Progenitor cell of endocrine pancreas (in vitro differentiated cells): ENCODE measurements at places on chromosomes 7 and 10.

GRCh38 chr10:14478604-14479003 lies 147.9 kb upstream of the FRMD4A start:
- no peak for DNase-seq

GRCh38 chr7:122316467-122317388 lies 12.2 kb upstream of the FEZF1 start:
- no peak for DNase-seq

DNA sequence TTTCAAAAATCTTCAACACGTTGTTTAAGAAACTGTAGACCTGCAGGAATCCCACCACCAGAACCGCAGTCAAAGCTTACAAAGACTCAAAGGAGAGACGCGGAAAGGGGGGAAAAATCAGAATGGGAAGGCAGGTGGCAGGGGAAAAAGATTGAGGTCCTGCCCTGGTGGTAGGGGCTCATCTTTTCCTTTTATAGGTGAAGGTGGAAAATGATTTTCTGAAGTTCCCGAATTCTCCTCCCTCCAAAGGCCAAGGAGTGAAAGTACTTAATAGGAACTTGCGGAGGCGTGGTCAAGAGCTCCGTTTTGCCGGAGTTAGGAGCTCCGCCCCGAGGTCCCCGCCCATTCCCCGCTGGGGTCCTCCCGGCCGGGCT lies 724 bp downstream of the BBIP1 start:
- DNase-seq, result peak; percentile 91

GRCh38 chr7:39616138-39616537 lies 7.2 kb upstream of the RALA start:
- no peak for DNase-seq

DNA sequence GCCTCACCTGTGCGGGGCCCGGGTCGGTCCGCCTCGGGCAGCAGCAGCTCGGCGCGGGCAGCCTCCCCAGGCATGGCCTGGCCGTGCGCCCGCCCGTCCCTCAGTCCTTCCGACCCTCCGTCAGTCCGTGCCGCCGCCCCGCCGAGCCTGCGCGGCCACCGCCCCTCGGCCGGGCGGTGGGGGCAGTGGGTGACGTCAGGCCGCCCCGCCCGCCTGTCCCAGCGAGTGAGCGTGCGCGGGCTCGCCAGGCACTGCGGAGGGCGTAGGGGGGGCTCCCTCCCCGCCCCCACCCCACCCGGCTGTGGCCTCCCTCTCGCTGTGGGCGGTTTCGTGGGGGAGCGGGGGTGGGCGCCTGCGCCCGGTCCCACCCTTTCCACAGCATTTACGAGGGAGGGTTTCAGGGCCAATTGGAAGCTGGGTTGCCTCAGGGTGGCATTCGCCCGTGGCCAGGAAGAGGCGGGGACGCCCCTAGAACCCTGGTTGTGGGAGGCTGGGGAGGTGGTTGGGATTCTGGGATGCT lies at the start of gene NACAD:
TSS of gene NACAD (minus strand) at position 149 of the 520 bp plus-strand sequence. CDS start at position 74, 75 bp downstream.
- no peak for DNase-seq

DNA sequence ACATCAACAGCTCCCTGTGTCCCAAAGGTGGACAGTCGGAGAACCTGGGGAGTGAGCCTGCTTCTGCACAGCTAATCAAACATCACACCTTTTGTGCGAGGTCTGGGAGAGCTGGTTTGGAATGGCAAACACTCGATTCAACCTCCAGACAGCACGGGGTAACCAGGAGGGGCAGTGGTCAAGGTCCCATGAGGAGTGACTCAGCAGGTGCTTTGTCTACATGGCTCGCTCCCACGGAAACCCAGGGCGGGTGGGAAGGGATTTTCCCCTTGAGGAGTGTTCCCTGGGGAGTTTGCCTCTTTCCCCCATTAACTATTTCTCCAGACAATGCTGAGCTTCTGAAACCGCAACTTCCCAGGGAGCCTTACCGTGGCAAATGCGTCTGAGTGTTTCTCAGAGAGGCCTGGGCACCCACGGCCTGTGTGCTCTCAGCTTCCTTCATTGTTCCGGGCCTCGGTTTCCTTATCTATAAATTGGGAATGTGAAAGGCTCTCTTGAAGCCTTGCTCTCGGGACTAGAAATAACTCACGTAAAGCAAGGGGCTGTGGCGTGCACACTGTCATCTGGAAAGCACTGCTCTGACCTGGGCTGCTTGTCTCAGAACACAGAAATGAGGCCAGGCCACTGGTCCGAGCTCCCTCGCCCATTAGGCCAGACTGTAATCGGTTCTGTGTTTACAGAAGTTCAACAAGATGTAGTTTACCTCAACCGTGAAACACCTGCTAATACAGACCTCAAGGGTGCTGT lies 14.0 kb upstream of the GTPBP4 start:
- DNase-seq, result no peak

- no peak for DNase-seq
These were observed 125.5 kb downstream of the TRIL start for GRCh38 chr7:28832669-28833068.

DNA sequence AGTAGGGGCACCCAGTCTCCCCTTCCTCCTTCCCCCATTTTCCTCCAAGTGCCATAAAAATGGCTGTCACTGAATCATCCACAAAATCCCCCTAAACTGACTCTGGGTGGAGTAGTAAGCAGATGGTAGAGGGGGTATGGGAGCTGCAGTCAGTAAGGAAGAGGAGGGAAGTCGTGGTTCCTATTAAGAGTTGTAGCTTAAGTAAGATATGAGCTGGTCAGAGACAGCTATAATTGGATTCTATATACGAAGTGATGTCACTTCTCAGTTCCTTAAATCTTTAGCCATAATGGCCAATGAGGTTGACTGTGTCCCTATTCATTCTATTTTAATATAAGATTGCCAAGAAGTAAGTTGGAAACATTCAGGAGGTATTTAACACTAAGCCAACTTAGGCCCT lies 131.7 kb downstream of the SLC16A9 start:
- DNase-seq, result no peak

DNA sequence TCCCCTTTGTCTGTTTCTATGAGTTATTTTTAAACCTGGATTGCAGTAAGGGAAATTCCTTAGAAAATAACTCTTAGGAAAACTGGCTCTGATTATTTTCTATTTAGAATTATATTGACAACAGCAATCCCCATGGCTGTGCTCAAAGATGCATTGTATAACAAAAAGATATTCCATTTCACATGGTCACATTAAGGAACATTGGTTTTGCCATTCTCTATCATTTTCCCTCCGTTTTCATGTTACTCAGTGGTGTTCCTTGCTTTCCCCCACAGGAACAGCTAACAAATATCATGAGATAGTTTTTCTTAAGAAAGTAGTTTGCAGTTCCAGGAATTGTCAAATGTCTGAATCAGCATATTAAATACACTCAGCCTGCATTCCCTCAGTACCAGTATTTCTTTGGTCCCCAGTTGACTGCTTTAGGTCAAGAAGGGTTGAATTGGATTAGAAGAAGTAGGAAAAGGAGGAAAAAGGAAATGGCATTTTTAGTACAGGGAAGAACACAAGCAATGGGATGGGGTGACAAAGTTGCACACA lies 436.7 kb downstream of the TNS3 start:
- DNase-seq, result no peak

- no peak for DNase-seq
These were observed 191.9 kb upstream of the SORCS1 start for GRCh38 chr10:107356396-107356795.

DNA sequence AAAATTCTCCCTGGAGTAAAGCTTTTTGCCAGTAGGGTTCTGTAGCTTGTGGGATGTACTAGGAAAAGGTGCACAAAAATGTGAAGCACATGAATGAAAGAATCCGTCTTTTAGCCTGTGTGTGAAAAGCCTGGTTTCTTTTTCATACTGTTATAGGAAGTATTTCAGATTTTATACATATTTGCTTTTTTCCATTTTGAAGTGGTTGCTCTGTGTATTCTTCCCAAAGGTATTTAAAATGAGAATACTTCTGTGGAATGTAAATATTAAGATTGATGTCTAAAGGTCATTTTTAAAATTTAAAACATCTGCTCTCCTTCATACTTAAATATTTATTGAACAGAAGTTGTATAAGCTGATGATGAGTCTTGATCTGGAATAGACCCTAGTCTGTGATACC lies 96.8 kb downstream of the CDK14 start:
- no peak for DNase-seq

- no peak for DNase-seq
These were observed 104.9 kb upstream of the ZNF92 start for GRCh38 chr7:65268782-65269149.

GRCh38 chr10:45224219-45224841 lies 91.1 kb downstream of the OR13A1 start:
- DNase-seq, result no peak

GRCh38 chr7:55590517-55591281 lies 18.4 kb upstream of the VOPP1 start:
- no peak for DNase-seq

DNA sequence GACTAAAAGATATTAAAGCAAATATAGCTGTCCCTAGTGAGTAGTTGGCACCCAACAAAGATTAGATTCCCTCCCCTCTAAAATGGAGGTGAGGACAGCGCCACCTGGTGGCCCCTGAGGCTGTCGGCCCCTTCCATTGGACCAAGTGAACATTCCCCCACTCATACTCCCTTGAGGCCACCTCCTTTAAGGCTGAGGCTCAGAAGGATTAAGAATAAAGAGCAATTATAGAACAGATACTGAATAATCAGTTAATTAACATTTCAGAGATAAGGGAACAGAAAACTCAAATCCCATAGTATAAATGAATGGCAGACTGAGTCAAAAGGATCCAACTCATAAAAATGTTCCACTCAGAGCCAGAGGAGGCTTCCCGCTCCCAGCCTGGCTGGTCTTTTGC lies 130.4 kb upstream of the GHITM start:
- DNase-seq, result no peak

GRCh38 chr10:118407026-118407425 lies 64.9 kb upstream of the FAM204A start:
- no peak for DNase-seq

DNA sequence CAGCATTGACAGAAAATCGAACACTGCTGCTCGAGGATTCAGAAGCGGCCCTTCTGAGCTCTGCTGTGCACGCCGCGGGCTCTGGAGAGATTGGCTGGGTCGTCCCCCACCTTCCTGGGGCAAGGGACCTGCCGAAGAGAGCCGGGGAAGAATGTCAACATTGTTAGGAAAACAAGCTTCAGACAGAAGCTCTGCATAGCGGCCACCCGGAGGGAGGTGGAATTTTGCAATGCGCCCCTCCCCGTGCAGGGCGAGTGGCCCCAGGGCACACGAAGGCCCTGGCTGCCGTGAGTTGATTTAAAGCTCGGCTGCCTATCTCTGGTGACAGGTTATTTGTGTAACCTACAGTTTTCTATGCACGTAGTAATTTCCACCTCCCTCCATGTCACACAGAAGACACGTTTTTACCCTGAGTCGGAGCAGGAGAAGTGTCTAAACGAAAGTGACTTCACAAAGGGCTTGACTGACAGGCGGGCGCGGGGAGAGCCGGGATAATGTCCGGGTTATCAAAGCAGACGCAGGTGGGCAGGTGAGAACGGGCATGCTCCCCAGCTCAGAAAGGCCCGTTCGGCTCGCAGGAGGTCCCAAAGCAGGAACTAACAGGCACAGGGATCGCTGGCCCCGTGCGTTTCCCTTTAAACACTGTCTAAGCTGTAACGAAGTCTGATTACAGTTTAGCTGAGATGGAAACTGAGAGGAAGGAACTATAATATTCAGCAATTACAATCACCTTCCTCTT lies 84.6 kb downstream of the PDGFA start:
- peak; percentile 41 for DNase-seq
